Ureter (tissue), 1 donor: ENCODE measurements at places on chromosomes 6 and 20. TPM values are rescaled to one million over a fixed set of nuclear protein-coding genes. Genes with fewer than 3 reads are reported as not detected.

The PLCB1 gene
- 48.3 TPM for total RNA-seq

The SLPI gene
- 301 TPM for total RNA-seq

The OR2H2 gene
- not detected for total RNA-seq

The KIF6 gene
- 0.78 TPM for total RNA-seq

The RPL7L1 gene
- 73.4 TPM for total RNA-seq

The BPIFB4 gene
- not detected for total RNA-seq

The DACT2 gene
- 0.94 TPM for total RNA-seq

The SPATS1 gene
- total RNA-seq, result not detected

The GCLC gene
- 120 TPM for total RNA-seq

The TGM3 gene
- total RNA-seq, result not detected

The CST5 gene
- total RNA-seq, result not detected

The BANF2 gene
- total RNA-seq, result not detected

The NUP43 gene
- 51.4 TPM for total RNA-seq

The RFX6 gene
- total RNA-seq, result not detected

The ELOVL4 gene
- total RNA-seq, result 1.4 TPM

The NFATC2 gene
- total RNA-seq, result 10.6 TPM

The ZSCAN23 gene
- total RNA-seq, result 11.2 TPM

The BPIFB1 gene
- 0.65 TPM for total RNA-seq
